ENCODE measurements at places on chromosomes 1 and 21. TPM values are rescaled to one million over a fixed set of nuclear protein-coding genes. Genes with fewer than 3 reads are reported as not detected.
A peak's percentile ranks its signal among the peaks of the same experiment; 100 is the strongest.

Gene CFHR3
- not detected for total RNA-seq

- H3K4me3 ChIP-seq: no peak overlapping the region
- peak; percentile 78 for DNase-seq
- H3K36me3 ChIP-seq: no peaks in the 10 kb centered on the region
- H3K27ac ChIP-seq: no peak overlapping the region
- peaks cover 31% of the 10 kb centered on the region for H3K27me3 ChIP-seq
- peaks cover 4% of the 10 kb centered on the region for H3K4me1 ChIP-seq
Measured at GRCh38 chr1:154878371-154879037, 8.4 kb upstream of the KCNN3 start.

- peaks cover 3% of the 10 kb centered on the region for H3K27me3 ChIP-seq
- no peaks in the 10 kb centered on the region for H3K4me1 ChIP-seq
- no peak for DNase-seq
Measured at GRCh38 chr1:3036447-3037280, 15.4 kb downstream of the ACTRT2 start.

GRCh38 chr1:115907092-115907491, 66.2 kb upstream of the NHLH2 start:
- no peaks in the 10 kb centered on the region for H3K36me3 ChIP-seq
- no peak overlapping the region for H3K27ac ChIP-seq
- H3K4me3 ChIP-seq: no peak overlapping the region
- DNase-seq: no peak
- H3K4me1 ChIP-seq: no peaks in the 10 kb centered on the region

DNA sequence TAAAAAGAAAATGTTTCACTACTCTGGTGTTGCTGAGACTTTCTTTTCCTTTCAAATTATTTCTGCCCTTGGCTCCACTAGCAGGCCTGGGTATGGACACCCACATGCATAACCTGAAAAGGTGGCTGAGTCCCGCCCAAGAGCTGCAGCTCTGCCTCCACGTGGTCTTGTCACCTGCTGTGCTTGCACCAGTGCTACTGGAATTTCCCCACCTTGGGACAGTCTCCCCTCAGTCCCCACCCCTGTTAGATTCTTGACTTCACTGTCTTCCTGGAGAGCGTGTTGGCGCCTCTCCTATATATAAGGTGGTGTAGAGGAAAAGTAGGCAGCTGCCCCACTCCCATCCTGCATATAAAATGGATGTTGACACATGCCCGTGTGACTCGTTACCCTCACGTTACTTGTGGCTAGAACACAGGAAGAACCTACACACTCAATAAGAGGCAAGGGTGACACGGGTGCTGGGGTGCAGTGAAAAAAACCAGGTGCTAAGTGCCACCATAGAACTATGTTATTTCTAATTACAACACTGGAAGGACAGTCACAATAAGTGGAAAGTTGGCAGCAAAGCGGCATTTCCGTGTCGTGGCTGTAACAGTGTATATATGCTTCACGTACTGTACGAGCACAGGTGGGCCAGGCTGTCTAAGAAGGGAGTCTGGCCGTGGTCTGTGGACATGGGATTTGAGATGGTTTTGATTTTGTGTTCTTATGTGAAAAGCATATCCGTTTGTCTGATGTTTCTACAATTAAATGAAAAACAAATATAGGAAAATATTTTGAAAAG, 61.0 kb downstream of the POFUT2 start:
- H3K36me3 ChIP-seq: no peaks in the 10 kb centered on the region
- peaks cover 37% of the 10 kb centered on the region for H3K4me1 ChIP-seq
- H3K4me3 ChIP-seq: no peak overlapping the region
- H3K27me3 ChIP-seq: no peaks in the 10 kb centered on the region
- no peak overlapping the region for H3K27ac ChIP-seq

DNA sequence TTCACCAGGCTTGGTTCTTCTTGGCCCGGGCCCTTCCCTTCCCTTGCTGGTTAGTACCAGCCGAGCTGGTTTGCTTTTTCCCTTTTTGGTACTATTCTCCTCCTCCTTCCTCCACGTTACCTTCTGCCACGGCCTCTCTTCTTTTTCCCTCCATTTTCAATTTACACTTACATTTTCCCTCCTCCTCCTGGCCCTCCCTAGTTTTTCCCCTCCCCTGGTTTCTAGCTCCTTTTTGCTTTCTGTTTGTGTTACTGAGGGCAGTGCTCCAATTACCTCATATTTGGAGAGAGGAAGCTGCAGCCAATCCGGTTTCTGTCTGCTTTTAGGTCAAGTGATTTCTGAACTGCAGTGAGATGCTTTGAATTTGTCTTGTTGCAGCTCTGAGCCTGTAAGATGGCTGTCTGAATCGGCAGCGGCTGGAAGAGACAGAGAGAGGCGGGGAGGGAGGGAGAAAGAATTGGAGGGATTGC, 63.7 kb downstream of the MACF1 start:
- H3K36me3 ChIP-seq: peaks cover 9% of the 10 kb centered on the region
- H3K4me3 ChIP-seq: peak overlapping the region; percentile 18
- DNase-seq: peak; percentile 48
- H3K27ac ChIP-seq: peak overlapping the region; percentile 13

- H3K4me3 ChIP-seq: no peak overlapping the region
- H3K27ac ChIP-seq: no peak overlapping the region
- no peaks in the 10 kb centered on the region for H3K4me1 ChIP-seq
- H3K27me3 ChIP-seq: no peaks in the 10 kb centered on the region
Measured at GRCh38 chr21:27213303-27213702, 246.4 kb upstream of the ADAMTS5 start.

DNA sequence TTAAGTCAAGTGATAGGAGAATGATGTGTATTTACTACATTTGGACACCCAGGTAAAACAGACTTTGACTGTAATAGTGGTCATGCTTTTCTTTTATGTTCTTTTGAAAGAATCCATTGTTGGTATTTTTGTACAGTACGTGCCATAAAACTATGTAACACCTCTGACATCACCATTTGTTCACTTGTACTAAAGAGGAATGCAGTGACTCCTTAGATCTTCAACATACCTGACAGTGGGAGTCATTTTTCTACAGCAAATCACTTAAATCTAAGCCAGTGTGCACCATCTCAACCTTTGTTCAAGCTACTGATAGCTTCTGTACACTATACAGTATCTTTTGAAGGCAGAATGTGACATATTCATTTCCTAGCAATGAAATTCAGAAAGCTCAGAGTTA, 6.3 kb upstream of the PLD5 start:
- no peak overlapping the region for H3K27ac ChIP-seq
- H3K36me3 ChIP-seq: no peaks in the 10 kb centered on the region
- H3K4me1 ChIP-seq: no peaks in the 10 kb centered on the region
- H3K27me3 ChIP-seq: peaks cover 11% of the 10 kb centered on the region

Measured in SJSA1 (cell line).